ENCODE measurements at places on chromosomes 4 and X.

DNA sequence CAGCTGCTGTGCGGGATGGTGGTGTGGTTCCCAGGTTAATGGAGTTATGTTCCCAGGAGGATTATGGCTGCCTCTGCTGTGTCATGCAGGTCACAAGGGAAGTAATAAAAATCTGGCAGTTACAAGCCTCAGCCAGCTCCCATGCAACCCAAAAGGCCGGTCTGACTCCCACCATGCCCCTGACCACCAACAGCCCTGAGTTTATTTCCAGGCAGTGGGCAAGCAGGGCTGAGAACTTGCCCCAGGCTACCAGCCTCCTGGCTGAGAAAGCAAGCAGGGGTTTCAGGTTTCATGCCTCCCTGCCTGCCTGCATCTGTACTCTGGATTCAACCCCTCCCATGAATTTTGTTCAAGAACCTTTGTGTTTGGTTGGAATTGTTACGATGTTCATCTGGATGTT is 732.7 kb upstream of the POU3F4 start:
- no peak for DNase-seq

- DNase-seq, result no peak
These were observed 21.2 kb downstream of the L1CAM start for GRCh38 chrX:153864561-153865320.

DNA sequence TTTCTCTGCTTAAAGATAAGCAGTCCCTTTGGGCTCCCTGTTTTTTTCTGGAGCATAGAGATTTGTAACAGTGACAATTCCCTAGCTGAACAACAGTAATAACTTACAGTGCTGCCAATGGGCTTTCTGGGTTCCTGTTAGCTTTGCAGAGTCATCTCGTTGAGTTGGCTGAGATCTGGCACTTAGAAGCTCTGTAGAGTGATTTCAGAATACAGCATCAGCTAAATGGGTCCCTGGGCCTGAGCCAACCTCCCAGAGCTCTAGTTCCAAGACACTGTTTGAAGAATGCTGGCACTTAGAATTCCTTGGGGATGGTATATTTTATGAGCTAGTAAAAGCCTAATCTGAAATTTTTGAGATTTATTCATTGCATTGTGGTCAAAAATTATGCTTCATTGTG is 43.5 kb upstream of the SERTM2 start:
- DNase-seq, result no peak

- no peak for DNase-seq
These were observed 24.8 kb upstream of the AFAP1 start for GRCh38 chr4:7964459-7964858.

DNA sequence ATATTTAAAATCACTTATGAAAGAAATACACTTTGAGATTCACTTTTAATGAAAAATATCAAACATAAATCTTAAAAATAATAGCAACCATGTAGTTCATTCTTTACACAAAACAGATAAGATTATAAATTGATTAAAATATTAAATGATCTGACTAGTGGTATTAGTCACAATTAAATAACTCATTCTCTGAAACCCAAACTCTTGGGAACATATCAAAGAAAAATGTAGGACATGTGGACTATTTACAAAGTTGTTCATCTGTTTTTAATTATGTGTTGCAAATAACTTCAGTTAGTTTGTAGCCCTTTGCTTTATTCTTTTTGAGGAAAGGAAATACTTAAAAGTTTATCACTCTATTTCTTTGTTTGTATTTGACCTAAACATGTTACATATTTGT is 9.5 kb upstream of the GUCY1A1 start:
- no peak for DNase-seq

- no peak for DNase-seq
These were observed 281.7 kb upstream of the GK2 start for GRCh38 chr4:79689740-79690139.

GRCh38 chrX:47644557-47645091 is 5.7 kb downstream of the ELK1 start:
- no peak for DNase-seq

GRCh38 chr4:100809506-100809905 is 291.7 kb upstream of the EMCN start:
- no peak for DNase-seq
